ENCODE measurements at places on chromosomes 2 and 18.

DNA sequence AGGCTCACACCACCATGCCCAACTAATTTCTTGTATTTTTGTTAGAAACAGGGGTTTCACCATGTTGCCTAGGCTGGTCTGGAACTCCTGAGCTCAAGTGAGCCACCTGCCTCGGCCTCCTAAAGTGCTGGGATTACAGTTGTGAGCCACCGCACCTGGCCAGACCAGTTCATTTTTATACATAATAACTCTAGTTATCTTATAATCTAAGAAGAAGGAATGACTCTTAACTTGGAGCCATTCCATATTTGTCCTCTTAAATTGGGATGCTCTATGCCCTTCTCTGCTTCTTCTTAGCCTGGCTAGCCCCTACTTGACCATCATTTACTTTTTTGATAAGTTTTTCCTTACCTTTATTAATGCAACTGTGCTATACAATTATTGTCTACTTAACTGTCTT, 2.9 kb downstream of the RBM44 start:
- DNase-seq, result no peak

GRCh38 chr18:3540805-3541548, 91.0 kb downstream of the TGIF1 start:
- no peak for DNase-seq

DNA sequence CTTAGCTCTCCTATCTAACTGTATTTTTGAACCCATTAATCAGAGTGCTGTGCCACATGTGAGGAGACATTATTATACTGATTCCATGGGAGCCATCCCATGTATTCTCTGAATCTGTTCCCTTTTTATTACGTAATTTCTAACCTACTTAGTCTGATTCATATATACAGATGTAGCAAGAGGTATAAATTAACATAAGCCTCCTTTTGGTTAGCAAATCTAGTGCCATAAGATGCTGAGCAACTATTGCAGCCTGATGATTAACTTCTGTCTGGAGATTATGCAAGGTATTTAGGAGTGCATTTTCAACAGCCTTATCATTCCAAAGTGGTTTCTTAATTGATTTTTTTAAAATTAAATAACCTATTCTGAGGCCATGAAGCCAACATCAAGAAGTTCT, 114.1 kb upstream of the MSH2 start:
- DNase-seq, result no peak

- no peak for DNase-seq
Observed at GRCh38 chr2:2824588-2824987, 493.5 kb upstream of the MYT1L start.

DNA sequence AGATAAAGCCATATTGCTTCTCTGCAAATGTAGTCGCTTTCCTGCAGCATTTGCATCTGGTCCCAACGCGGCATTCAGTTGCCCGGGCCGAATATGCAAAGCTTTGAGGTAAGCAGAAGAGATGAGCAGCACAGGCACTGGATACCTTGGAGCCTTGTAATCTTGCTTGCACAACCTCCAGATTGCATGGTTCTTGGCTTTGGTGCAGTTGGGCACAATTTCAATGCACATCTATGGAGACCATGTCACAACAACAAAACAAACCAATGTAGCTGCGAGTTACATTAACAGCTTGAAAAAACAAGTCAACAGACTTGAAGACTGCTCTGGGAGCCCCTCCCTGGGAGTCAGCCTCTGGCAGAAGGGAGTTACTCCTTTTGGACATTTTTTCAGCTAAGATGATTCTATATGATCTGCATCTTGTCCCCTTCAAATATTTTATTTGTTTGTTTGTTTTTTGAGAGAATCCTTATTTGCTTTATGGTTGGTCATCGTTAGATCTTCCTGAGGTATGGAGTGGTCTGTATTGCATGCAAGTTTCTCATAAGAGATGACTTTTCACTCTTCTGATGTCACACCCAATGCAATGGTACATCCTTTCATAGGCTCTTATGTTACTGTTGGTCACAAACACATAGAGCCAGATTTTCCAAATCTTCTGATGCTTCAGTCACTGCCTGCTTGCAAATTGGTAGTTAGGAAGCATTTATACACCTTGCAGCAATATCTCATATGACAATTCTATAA, 113.5 kb downstream of the EFEMP1 start:
- DNase-seq, result no peak
